CD8-positive, alpha-beta memory T cell (primary cell): ENCODE measurements at places on chromosomes 1 and 21.

DNA sequence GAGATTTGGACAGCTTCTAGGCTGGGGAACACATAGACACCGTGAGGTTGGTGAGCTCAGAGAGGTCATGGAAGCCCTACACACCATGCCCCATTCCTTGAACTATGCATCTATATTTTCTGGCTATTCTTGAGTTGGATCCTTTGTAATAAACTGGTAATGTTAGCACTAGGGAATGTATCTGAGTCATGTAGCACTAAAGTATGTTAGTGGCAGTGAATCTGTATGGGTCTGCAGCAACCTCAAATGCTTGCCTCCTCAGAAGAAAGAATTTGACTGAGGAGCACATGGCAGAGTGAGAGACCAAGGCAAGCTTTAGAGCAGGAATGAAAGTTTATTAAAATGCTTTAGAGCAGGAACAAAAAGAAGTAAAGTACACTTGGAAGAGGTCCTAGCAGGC is 43.7 kb upstream of the LRRC7 start:
- no peaks in the 10 kb centered on the region for H3K36me3 ChIP-seq
- H3K4me1 ChIP-seq = no peaks in the 10 kb centered on the region
- H3K27me3 ChIP-seq = no peaks in the 10 kb centered on the region
- H3K4me3 ChIP-seq = no peak overlapping the region
- no peak overlapping the region for H3K27ac ChIP-seq

DNA sequence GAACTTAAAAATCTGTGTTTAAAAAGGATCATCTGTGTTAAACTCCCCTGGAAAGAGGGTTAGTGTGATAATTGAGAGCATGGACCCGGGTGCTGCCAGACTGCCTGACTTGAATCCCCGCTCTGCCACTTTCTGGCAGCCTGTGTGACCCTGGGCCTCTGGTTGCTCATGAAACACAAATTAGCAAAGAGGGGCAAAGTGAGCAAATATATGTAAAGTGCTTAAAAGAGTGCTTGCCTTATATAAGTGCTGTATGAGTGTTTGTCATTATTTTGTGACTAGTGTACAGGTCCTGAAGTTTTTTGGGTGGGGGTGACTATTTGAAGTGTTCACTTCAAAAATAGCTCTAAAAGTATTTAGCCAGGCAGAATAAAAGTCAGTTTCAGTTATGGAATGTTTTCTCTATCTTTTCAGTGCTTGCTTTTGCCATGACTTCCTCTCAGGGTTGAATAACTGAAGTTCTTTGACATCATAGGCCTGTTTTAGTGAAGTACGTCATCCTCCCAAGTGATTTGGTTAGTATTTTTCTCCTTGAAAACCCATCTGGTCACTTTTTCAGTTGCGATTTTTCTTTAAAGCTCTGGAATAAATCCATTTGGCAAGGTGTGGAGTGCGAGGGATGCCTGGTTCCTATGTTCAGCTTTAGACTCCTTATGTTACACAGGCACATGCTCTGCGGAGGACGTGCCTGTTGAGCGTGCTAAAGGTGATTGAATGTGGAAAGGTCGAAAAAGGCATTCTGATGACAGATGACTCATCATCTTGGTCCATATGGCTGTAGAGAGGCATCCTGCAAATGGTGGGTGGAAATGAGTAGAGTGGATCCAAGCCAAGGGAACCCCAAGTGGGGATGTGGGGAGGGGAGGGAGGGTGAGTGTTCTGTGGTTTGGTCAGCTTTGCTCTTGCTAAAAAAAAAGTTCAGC is 47.8 kb downstream of the AK4 start:
- H3K36me3 ChIP-seq = no peaks in the 10 kb centered on the region
- no peak for DNase-seq
- H3K4me1 ChIP-seq = no peaks in the 10 kb centered on the region
- H3K27me3 ChIP-seq = no peaks in the 10 kb centered on the region

DNA sequence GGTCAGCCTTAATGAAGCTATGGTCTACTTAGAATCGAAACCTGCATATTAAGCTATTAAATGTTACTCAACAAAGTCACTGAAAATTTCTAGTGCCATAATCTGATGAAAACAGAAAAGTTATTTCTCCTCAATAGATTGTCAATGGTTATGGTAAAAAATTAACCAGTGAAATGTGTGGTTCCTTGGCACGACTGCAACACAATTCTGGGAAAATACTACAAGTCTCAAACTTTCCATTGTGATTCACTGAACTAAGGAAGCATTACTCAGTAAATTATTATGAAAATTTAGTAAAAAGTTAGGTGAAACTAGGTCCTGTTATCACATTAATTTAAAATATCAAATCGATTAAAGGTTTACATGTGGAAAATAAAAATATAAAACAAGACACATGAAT is 12.8 kb upstream of the OR2T10 start:
- no peak overlapping the region for H3K4me3 ChIP-seq
- no peaks in the 10 kb centered on the region for H3K36me3 ChIP-seq
- no peaks in the 10 kb centered on the region for H3K4me1 ChIP-seq
- no peak for DNase-seq
- no peaks in the 10 kb centered on the region for H3K27me3 ChIP-seq
- H3K27ac ChIP-seq = no peak overlapping the region

GRCh38 chr1:160362168-160362957 is 4.5 kb upstream of the NHLH1 start:
- H3K4me1 ChIP-seq = no peaks in the 10 kb centered on the region
- no peaks in the 10 kb centered on the region for H3K36me3 ChIP-seq
- H3K27ac ChIP-seq = peak overlapping the region; percentile 21

GRCh38 chr1:232484856-232485255 is 145.1 kb downstream of the SIPA1L2 start:
- H3K27ac ChIP-seq = no peak overlapping the region
- no peak for DNase-seq
- H3K27me3 ChIP-seq = no peaks in the 10 kb centered on the region
- H3K4me1 ChIP-seq = no peaks in the 10 kb centered on the region
- H3K4me3 ChIP-seq = no peak overlapping the region

DNA sequence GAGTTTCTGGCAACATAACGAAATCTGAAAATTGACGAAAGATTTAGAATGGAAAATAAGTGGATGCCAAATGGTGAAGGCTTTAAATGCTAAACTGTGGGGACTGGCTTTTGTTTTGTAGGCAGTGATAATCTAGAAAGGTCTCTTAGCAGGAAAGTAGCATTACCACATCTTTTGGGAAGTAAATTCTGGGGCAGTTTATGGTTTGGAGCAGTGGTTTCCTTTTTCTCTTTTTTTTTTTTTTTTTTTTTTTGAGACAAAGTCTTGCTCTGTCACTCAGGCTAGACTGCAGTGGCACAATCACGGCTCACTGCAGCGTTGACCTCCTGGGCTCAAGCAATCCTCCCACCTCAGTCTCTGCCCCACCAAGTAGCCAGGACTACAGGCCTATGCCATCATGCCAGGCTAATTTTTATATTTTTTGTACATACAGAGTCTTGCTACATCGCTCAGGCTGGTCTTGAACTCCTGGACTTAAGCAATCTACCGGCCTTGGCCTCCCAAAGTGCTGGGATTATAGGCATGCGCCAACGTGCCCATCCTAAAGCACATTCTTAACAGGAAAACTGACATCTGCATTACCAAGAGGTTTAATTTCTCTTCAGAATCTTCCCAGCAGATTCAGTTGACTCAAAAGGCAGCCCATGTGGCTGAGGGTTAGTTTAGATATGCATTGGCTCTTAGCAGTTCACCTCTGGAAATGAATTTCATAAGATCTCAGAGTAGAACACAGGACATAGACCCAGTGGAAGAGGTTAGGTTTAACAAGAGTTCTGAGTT is 32.9 kb downstream of the C21orf91 start:
- H3K27me3 ChIP-seq = no peaks in the 10 kb centered on the region
- H3K36me3 ChIP-seq = no peaks in the 10 kb centered on the region
- peak overlapping the region; percentile 2 for H3K4me3 ChIP-seq
- no peak for DNase-seq
- peaks cover 83% of the 10 kb centered on the region for H3K4me1 ChIP-seq

- no peak for DNase-seq
These were observed 105.9 kb upstream of the EDEM3 start for GRCh38 chr1:184860535-184860934.

- H3K27me3 ChIP-seq = no peaks in the 10 kb centered on the region
- H3K36me3 ChIP-seq = no peaks in the 10 kb centered on the region
- no peak for DNase-seq
- no peak overlapping the region for H3K27ac ChIP-seq
- H3K4me3 ChIP-seq = no peak overlapping the region
- H3K4me1 ChIP-seq = no peaks in the 10 kb centered on the region
These were observed 273.5 kb downstream of the COL11A1 start for GRCh38 chr1:102834688-102835320.

GRCh38 chr1:207825719-207826556 is 74.1 kb downstream of the CD46 start:
- DNase-seq = peak; percentile 60
- no peaks in the 10 kb centered on the region for H3K36me3 ChIP-seq
- H3K4me1 ChIP-seq = peaks cover 84% of the 10 kb centered on the region
- H3K4me3 ChIP-seq = peak overlapping the region; percentile 59
- H3K27me3 ChIP-seq = no peaks in the 10 kb centered on the region
